GM10248 (cell line): ENCODE measurements at places on chromosomes 5 and 9.

DNA sequence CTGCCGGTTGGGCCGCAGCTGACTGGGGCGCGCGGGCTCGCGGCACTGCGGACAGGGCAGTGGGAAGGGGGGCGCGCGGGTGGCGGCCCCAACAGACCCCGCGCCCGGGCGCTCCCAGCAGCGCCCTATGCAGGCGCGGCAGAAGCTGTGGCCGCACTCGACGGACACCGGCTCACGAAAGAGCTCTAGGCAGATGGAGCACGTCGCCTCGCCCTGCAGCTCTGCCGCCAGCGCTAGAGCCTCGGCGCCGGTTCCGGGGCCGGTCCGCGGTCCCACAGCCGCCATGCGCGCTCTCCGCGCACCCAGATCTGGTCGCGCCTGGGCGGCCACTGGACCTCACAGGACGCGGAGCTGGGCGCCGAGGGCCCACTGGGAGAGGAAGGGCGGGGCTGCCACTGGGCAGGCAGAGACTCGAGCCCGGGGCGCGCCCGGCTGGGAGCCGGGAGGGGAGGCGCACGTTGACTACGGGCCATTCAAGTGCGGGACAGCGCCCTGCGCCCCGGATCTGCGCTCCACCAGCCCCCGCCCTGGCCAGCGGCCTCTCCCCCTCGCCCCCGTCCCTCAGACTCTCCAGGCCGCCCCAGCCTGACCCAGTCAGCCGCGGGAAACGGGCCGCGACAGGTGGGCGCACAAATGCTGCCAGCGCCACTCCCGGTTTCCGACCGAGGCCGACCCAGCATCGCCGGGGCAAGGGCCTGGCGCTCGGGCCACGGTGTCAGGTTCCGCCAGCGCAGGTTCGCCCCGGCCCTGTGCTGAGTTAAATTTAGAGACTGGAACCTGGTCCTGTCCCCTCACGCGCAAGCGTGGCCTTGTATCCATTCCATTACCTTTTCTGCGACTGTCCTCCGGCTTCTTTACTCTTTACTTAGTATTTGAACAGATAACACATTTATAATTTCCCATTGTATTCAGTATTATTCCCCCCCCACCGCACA, at the start of gene TRIM7:
TSS of gene TRIM7 (minus strand) at position 371 of the 935 bp plus-strand sequence. CDS start at position 285, 86 bp downstream.
- no peak for DNase-seq

- no peak for DNase-seq
Observed at GRCh38 chr5:88558366-88558765, 289.7 kb upstream of the TMEM161B start.

- DNase-seq: peak; percentile 59
Observed at GRCh38 chr5:6820851-6821479, 107.7 kb downstream of the TENT4A start.

DNA sequence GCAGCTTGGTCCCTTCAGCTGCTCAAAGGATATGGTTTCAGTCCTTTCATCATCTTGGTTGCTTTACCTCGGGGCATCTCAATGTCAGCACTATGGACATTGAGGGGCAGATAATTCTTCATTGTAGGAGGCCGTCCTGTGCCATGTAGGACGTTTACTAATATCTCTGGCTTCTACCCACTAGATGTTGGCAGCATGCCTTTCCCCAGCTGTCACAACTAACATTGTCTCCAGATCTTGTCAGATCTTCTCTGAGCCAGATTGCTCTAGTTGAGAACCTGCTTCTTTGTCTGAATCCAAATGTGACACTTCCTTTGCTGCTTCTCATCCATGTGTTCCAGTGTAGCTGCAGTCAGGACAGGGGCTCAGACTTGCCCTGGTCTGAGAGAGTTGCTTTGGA, 10.3 kb downstream of the PTPA start:
- no peak for DNase-seq

GRCh38 chr5:90223756-90224155, 185.8 kb downstream of the CETN3 start:
- no peak for DNase-seq
